ENCODE measurements at places on chromosomes 3 and 15.

DNA sequence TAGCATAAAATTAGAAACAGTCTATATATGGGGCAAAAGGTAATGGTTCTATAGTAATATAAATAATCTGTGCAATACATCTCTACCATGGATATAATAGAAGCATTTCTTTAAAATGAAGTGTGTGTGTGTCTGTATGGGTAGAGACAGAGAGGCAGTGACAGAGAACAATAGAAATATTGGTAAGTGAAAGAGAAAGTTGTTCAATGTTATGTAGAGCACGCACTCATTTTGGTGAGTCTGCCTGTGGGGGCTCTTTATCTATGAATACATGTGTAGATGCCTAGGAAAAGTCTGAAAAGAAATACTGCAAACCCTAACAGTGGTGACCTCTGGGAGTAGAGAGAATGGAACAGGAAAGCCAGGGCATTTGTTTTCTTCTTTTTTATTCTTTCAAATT, 182.6 kb downstream of the STAC start:
- DNase-seq, result no peak

DNA sequence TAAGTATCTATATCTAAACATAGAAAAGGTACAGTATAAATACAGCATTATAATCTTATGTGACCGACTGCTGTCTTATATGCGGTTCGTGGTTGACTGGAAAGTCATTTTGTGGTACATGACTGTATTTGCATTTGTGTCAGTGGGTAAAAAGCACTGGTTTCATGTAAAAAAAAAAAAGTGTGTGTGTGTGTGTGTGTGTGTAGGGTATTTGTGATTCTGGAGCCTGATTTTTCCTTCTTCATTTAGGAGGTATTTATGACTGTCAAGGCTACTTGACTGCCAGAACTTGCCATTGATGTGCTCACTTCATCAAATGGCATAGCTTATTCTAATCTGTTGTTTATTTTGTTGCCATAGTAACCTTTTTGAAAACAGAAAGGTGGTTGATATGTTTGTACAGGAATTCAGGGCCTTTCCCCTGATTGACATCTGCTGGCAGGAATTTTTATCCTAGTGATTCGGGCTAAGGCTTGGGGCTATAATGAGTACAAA, 63.2 kb downstream of the AKAP13 start:
- no peak for DNase-seq

DNA sequence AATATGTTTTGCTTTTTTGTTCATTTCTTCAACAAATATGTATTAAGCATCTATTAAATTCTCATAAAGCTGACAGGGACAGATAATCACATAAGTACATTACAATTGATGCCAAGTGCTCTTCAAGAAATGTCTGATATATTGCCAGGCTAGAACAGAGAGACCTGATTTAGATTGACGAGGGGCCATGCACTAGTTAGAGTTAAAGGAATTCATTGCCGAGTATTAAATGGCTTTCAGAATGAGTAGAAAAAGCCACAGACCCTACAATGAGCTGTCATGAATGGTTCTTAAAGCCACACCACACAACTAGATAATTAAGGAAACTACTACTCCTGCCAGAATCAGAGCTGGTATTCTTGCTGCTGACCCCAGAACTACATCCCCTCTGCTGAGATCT, 250.2 kb upstream of the MME start:
- no peak for DNase-seq

DNA sequence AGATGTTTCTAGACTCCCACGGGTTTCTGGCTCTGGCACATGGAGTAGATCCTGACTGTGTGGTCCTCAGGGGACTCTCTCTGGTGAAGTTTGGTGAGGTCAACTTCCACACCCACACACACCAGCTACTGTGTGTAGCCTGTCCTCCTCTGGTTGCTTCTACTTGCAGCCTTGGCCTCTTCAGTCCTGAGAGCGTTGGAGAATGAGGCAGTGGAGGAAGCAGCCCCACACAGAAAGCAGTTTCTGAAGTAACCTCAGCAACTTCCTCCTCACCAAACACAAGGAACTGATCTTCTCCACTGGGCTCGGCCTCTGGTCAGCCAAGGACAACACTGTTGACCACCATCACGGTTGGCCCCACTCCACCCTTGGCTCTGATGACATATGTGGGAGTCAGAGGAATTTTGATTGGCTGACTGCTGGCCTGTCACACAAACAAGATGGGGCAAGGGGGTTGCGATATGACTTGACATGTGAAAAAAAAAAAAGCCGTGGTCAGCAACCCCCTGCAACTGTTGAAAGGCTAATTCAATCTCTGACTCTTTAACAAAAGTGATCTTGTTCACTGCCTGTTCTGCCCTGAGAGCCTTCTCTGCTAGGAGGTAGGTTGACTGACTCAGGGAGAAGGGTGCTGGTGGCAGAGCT, 19.6 kb downstream of the CD86 start:
- peak; percentile 63 for DNase-seq

- no peak for DNase-seq
Measured at GRCh38 chr3:157531771-157532170, 28.6 kb upstream of the VEPH1 start.

- no peak for DNase-seq
Measured at GRCh38 chr3:184388936-184389230, 9.0 kb downstream of the CHRD start.

GRCh38 chr15:52290329-52290728, 5.3 kb downstream of the MYO5C start:
- DNase-seq, result no peak

DNA sequence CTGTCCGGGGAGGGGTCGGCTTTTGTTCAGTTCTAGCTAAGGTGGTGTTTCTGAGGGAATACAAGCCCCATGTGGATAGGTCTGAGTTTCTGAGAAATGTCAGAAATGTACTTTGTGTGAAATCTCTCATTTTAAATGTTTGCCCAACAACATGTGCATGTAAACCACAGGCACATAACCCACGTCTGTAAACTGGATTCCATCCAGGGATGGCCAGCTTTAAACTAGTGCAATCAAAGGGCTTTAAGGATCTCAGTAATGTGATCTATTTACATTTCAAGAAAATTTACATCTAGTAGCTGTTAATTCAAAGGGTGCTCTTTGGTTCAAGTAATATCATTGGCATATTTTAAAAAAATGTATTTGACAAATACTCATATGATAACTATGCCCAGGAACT, 52.0 kb downstream of the POLR2M start:
- DNase-seq, result no peak

DNA sequence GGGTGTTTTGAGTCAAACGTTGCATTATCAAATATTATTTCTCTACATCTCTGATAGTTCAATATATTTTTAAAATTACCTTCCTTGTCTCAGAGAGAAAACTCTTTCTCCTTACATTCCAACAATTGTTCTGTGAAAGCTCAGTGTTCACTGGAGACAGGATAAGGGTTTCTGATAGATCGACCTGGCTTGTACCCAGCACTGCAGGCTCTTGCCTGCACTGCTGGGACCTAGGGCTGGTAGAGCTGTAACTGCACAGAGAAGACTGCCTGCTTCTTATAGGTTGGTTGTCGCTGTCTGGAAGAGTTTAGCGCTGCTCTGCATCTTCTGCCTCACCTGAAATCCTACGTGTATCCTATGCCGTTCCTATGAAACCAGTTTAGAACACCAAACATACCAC, 249.9 kb upstream of the LRTM1 start:
- DNase-seq, result no peak

DNA sequence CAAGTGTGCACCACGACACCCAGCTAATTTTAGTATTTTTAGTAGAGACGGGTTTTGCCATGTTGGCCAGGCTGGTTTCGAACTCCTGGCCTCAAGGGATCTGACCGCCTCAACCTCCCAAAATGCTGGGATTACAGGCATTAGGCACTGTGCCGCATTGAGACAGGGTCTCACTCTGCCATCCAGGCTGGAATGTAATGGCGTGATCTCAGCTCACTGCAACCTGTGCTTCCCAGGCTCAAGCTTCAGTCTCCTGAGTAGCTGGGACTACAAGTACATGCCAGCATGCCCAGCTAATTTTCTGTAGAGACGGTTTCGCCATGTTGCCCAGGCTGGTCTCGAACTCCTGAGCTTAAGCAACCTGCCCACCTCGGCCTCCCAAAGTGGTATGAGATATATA, 51.6 kb downstream of the ACAD9 start:
- DNase-seq, result no peak

- peak; percentile 16 for DNase-seq
Measured at GRCh38 chr15:91099995-91100813, at the start of gene SV2B. SV2B (plus strand) TSS chr15:91100257; CDS start chr15:91226264, 126,007 bp downstream.

DNA sequence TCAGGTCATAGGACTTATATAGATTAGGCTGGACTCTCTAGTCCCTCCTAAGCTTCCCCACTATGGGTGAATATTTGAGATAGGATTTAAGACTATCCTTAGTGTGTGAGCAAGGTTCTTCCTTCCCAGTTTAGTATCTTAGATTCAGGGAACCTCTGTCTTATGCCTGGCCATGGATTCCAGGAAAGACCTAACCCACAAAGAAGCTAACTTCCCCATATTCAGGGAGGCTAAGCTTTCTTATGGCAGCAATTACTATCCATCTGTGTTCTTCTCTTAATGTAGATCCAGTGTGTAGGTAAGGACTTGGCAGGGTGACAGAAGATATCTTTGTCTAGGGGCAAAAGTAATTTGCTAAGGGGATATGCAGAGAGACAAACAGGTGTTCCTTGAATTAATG, 25.5 kb upstream of the PIK3R4 start:
- DNase-seq, result no peak

GRCh38 chr3:184538666-184539431, 22.7 kb upstream of the EPHB3 start:
- no peak for DNase-seq

- DNase-seq, result peak; percentile 81
Measured at GRCh38 chr3:15291589-15292541, 40.5 kb downstream of the SH3BP5 start.

DNA sequence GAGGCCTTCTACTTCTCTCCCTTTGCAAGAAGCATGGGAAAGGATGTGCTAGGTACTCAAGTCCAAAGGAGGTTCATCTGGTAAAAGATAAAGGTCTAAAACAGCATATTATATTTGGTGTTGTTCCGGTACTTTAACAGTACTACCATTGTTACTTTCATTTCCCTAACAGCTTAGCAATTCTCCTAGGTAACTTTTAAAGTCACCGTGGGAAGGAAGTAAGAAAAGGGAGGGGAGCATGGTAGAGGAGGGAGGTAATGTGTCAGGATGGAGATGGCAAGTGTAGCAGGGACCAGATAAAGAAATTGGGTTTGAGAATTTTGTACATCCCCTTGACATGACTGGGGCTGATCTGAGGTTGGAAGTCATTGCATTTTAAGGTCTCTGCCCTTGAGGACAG, 89.4 kb upstream of the SKOR1 start:
- no peak for DNase-seq

- no peak for DNase-seq
Measured at GRCh38 chr3:14110699-14111098, 14.0 kb downstream of the CHCHD4 start.

- no peak for DNase-seq
Measured at GRCh38 chr3:195035345-195036202, 235.4 kb downstream of the XXYLT1 start.

DNA sequence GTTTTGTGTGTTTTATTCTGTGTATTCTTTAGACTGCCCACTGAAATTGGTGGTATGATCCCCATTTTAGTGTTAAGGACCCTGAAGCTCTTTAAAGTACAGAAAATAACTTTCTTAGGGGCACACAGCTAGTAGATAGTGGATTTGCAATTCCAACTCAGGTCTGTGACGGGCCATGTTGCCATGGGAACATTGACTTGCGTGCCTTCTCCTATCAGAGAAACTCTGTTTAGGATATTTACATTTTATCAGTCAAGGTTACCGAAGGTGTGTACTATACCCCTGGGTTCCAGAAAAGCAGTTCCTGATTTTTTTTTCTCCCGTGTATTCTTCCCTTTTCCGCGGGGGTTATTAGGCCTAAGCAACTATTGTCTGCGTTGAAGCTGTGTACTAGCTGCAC, 19.4 kb downstream of the MYZAP start:
- no peak for DNase-seq

GRCh38 chr3:27081992-27082607, 287.1 kb downstream of the NEK10 start:
- no peak for DNase-seq

GRCh38 chr15:96052572-96053030, 277.9 kb upstream of the NR2F2 start:
- no peak for DNase-seq

DNA sequence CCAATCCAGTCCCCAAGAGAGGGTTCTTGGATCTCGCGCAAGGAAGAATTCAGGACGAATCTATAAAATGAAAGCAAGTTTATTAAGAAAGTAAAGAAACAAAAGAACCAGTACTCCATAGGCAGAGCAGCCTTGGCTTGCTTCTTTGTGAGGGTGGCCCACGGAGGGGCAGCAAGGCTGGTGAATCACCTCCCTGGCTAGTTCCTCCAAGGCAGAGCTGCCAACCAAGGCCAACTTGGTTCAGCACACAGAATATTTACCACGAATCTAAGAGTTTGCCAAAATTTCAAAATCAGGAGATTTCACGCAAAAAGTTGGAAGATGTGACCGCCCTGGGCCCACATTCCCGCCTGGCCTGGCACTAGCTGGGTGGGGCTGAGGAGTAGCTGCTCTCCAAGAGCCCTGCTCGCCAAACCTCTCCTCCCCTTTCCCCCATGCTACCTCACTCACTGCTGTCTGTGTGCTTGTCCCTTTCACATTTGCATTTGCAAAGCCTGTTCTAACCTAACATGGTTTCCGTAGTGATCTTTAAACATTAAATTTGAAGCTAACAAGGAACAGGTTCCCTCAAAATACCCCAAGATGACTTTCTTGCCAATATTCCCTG, 26.2 kb upstream of the DCUN1D1 start:
- no peak for DNase-seq

- DNase-seq, result no peak
Measured at GRCh38 chr15:99895956-99896311, 162.7 kb upstream of the LYSMD4 start.

DNA sequence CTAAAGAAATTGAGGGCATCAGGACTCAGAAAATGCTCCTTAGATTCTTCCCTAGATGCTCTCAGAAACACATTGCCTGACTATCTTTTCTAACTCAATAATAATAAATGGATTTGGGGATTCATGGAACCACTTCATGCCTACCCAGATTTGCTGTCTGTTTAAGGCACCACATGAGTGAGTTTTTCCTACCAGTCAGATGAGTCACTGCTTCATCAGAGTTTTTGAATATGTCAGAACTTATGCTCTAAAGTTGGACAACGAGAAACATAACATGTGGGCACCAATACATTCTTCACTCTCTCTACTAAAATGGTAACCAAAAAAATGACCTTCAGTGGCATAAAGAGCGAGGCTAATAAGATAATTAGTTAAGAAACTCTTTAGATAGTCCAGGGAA, 1135.1 kb downstream of the TUSC7 start:
- no peak for DNase-seq

DNA sequence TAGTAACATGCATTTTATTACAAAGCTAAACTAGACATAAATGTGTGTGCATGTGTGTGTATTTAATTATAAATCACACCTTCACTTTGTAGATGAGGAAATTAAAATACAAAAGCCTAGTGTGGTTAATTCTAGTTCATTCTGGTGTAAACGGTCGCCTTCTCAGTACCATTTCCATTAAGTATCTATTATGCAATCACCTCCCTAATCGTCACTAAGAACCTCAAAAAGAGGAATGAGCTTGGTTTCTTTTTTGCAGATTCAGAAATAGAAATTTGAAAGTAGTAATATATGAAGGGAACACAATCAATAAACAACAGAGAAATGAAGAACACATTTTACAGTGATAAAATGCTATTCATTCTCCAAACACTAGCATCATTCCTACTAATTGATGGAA, 233.2 kb downstream of the ZBBX start:
- no peak for DNase-seq
